ENCODE measurements at places on chromosomes 3 and 15.

GRCh38 chr3:32880225-32880624 is 62.4 kb downstream of the TRIM71 start:
- DNase-seq = no peak

DNA sequence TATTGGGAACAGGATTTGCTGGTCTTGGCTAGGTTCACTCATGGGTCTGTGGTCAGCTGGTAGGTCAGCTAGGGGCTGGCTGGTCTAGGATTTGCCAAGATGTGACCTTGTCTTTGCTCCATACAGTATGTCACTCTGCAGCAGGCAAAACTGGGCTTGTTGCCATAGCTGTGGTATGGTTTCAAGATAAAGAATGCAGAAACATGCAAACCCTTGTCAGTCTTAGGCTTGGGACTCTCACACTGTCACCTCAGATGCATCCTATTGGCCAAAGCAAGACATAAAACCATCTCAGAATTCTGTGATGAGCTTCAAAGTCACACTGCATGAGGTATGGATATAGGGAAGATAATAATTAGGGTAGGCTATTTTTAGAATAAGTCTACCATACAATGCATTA is 66.6 kb upstream of the TBC1D5 start:
- no peak for DNase-seq

GRCh38 chr3:123202451-123202850 is 708 bp downstream of the SEC22A start:
- no peak for DNase-seq

- DNase-seq = no peak
These were observed 52.3 kb upstream of the PIAS1 start for GRCh38 chr15:68001811-68002210.

- no peak for DNase-seq
These were observed 37.3 kb downstream of the CACNA2D2 start for GRCh38 chr3:50466177-50466576.

GRCh38 chr3:22714749-22715148 is 488.4 kb upstream of the UBE2E2 start:
- no peak for DNase-seq

GRCh38 chr15:98403569-98403968 is 244.8 kb upstream of the IGF1R start:
- no peak for DNase-seq

- DNase-seq = no peak
These were observed 316.1 kb downstream of the TLE3 start for GRCh38 chr15:69781411-69782125.

DNA sequence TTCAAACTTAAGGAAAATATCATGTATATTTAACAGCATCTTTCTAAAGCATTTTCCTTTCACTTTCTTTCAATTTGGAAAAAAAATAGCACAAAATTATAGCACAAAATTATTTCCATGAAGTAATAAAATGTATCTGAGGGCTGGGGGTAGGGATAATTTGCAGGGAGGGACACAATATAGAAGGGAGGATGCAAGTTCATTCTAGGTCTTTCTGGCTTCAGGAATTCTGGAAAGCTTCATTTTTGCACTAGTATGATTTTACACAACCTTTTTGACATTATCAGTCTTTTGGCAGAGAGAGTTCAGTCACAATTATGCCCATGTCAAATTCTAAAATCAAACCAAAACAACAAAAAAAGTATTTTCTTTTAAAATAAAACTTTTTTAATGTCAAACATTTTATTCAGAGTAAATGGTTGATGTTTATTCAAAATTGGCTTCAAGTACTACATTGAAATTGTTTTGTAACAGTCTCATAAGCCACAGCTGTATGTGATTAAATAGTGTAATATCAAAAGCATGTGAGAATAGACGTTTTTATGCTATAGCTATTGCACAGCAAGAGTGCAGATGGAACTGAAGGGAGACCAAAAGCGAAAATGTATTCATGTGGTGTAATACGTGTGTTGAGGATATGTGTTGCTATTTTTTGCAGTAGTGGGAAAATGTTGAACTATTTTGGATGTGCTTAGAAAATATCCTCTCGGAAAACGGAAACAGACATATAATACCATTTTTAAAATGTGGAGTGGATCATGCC is 5.8 kb downstream of the RBMS3 start:
- no peak for DNase-seq

GRCh38 chr3:48662145-48662752 is 437 bp downstream of the CELSR3 start:
- no peak for DNase-seq

DNA sequence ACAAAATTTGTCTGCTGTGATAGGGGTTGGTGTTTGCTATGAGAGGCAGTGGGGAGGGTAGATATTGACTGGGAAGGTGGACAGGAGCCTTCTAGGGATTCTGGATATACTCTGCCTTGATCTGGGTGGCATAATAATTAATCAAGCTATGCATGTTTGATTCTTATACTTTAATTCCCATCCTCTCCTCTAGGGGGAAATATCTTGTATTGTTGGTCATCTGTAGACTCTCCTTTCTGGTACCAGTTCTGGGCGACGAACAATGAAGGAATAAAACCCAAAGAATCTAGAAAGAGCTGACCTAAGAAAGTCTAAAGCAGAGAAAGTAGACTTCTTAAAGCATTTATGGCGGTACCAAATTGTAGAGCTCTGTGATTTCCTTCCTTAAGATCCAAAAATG is 198.2 kb upstream of the STRIT1 start:
- no peak for DNase-seq

DNA sequence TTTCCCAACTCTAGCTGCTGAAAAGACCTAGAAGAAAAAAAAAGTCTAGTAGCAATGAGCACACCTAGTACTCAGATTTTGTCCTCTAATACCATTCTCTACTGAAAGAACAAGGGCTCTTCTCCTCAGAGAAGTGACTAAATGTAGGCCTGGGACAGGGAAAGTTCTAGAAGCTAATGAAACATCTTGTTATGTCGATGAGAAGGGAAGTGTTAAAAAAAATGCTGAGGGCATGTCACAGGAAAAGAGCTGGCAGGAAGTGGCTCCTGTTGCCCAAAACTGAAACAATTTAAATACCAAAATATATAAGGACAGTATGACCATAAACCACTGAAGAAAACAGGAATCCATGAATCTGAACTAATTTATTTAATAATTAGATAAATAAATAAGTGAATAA is 581.4 kb upstream of the TBL1XR1 start:
- no peak for DNase-seq

DNA sequence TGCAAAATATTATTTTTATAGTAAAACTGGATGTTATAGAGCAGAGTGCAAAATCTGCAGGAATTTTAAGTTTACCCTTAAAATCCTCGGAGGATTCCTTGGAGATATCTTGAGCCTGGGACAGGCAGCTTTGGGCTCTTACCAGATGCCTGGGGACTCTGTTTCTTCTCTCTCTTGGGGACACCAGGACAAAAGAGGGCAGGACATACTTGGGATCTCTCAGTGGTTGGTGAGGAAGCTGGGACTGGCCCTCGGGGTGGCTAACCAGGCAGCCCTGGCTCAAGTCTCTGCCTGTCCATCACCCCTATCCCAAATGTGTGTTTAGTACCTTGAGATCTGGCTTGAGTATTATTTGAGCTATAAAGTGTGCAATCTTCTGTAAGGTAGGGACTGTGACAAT is 38.6 kb downstream of the TKT start:
- no peak for DNase-seq

GRCh38 chr15:67093504-67093862 is 28.1 kb downstream of the SMAD3 start:
- DNase-seq = no peak

DNA sequence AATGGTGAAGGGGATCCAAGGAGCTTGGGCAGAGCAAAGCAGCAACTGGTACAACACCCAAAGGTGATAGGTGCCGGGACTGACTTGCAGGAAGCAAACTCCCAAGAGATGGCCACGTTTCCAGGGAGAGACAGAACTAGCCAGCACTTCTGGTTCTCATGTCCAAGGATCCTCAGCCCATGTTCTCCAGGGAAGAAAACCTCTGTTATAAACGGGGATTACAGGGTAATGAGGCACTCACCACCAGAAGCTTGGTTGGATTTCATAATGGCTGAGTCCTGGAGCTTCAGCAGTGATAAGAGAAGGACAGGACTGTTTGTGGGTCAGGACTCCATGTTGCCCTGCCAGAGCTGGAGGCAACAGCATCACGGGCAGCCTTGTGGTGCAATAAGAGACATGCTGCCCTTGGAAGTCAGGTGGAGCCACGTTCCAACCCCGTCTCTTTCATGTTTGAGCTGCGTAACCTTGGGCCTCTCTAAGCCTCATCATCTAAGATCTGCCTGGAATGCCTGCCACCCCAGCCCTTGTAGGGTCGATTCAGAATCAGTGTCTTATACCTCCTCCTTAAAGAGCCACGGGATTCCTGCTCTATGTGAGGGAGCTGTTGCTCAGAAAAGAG is 181.0 kb downstream of the ABHD5 start:
- DNase-seq = no peak

DNA sequence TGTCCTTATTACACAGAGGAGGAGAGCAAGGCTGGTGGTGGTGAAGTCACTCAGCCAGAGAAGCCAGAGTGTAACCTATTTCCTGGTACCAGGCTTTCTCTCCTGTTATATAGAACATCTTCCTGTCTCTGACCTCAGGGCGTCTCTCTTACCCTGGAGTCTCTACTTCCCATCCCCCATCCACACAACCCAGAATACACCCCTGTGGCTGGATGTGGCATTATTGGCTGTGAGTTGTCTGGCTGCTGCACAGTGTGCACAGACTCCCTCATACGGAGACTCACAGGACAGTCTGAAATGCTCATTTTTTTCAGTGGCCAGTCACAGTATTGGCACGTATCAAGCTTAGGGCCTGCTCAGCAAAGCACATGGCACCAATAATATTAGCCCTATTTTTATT is 8.6 kb downstream of the PODXL2 start:
- no peak for DNase-seq

- no peak for DNase-seq
These were observed 86.5 kb downstream of the THRB start for GRCh38 chr3:24407980-24408680.

- no peak for DNase-seq
These were observed 244.7 kb upstream of the TBL1XR1 start for GRCh38 chr3:177441813-177442646.

DNA sequence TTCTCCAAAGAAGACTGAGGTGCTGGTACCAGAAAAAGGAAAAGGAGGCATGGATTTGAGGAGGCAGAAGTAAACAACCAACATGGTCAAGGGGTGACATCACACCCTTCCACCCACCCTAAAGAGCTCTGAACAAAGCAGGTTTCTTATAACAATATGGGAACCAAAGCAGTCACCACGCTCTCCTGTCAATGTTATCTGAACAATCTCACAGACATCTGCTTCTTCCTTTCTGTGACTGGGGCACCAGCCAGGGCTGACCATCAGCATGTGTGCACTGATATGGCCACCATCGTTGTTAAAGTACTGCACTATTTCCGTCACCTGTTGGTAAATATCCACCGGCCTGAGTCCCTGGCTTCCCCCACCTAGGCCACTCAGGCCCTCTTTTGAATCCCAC is 252.9 kb downstream of the SHQ1 start:
- DNase-seq = no peak

DNA sequence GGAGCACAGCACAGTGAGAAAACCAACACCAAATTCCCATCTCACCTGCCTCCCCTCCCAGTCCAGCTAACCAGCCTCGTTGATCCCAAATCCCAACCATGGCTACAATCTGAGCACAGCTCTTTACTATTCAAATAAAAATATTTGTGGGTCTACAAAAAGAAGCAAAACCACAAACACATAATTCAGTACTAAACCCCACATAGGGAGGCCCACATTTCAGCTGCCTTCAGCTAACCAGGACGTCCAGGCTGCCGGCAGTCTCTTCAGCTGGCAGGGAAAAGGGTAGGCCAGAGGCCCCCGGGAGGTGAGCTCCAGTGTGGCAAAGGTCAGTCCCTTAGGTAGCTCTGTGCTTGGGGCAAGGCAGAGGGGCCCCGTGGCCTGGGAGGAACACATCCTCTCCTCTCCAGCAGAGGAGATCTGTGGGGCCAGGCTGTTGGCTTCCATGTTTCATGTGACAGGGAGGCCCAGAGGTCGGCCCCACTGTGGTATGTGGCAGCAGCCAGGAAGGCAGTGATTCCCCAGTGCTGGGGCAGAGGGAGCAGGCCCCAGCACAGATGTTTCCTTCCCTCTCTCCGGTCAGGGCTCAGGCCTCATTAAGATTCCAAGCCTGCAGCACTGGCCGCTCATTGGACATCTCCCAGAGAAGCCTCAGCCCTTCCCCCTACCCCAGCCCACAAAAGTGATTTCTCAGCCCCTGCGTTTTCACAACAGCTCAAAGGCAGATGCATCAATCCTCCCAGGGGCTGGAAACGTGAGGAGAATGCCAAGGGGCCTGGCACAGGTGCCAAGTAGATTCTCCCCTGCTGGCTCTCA is 381.4 kb downstream of the NTRK3 start:
- DNase-seq = no peak
